ENCODE measurements at places on chromosomes 4 and X.
A peak's percentile ranks its signal among the peaks of the same experiment; 100 is the strongest.

- no peak for DNase-seq
These were observed 553.8 kb downstream of the CENPC start for GRCh38 chr4:66991521-66991920.

- no peak for DNase-seq
These were observed 62.8 kb downstream of the FHIP1A start for GRCh38 chr4:151471728-151472127.

GRCh38 chrX:81263059-81263458, 61.2 kb downstream of the SH3BGRL start:
- DNase-seq, result no peak

- DNase-seq, result no peak
These were observed 60.9 kb downstream of the SEC24B start for GRCh38 chr4:109494563-109494962.

- no peak for DNase-seq
These were observed 5.1 kb upstream of the CXCL10 start for GRCh38 chr4:76028350-76028765.

GRCh38 chr4:183635741-183636140, 23.2 kb downstream of the RWDD4 start:
- no peak for DNase-seq

DNA sequence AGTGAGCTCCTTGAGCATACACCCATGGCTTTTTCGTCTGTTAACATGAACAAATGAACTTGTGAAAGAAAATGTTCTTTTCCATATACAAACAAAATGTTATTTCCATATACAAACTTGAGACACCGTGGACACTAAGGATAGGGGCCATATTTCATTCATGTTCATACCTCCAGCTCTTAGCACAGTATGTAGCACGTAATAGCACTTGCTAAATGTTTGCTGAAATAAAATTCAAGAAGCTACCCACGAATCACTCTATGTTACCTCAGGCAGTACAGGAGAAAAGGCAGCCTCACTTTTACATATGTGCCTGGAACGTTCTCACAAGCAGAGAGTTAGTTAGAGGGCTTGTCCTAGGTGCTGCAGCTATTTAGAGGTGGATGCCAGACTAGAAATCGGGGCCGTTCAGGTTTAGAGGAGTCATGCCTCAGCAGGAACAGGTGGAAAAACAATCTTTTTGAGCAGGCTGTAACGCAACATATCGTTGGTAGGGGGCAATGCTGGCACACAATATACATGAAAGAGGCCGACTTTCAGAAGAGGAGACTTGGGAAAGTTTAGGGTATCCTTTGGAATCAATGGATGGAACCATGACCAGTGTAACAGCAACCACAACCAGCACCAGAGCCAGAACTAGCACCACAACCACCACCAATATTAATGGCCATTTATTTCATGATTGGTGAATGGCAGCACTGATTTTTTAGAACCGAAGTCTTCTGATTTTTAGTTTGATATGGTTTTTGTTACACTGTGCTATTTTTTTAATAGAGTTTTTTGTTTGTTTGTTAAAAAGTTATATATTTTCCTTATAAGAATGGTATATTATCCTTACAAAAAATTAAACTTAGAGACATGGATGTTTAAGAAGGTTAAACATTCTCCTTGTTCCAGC, 14.8 kb upstream of the PAQR3 start:
- DNase-seq, result no peak

DNA sequence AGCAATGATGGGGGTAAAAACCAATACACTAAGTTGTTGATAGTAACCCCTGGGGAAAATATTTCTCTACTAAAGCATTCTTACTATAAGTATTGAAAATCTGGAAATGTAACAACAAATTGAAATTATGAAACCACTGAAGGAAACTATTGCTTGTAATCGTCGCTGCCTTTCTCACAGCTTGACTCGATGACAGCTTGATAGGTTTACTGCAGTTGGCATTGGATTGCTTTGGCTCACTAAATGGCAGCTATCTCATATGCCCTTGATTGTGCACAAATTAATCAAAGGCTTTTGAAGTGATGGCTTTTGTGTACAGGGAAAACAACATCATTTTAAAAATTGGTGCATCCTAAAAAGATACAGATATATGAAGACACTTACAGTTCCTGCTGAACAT, 419.6 kb upstream of the TENM3 start:
- no peak for DNase-seq

GRCh38 chr4:173045571-173045970, 123.0 kb upstream of the GALNT7 start:
- DNase-seq, result no peak

- DNase-seq, result peak; percentile 41
These were observed 16.2 kb downstream of the CTAG1B start for GRCh38 chrX:154602766-154603437.

DNA sequence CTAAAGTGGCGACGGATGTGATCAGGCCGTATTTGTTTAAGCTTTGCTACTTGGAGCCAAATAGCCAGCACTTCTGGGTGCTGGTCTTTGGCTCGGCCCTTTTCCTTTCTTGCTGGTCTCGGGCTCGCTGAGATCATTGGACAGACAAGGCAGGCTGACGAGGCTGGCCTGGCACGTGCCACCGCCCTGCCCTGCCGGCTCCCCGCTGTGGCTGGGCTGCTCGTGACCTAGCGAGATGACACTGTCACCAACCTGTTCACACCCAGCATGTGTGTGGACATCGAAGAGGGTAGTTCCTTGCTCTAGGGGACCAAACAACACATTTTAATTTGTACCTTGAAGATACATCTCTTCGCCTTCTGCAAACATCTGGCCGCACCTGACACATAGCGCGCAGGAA, 98.0 kb downstream of the ABLIM2 start:
- DNase-seq, result no peak

DNA sequence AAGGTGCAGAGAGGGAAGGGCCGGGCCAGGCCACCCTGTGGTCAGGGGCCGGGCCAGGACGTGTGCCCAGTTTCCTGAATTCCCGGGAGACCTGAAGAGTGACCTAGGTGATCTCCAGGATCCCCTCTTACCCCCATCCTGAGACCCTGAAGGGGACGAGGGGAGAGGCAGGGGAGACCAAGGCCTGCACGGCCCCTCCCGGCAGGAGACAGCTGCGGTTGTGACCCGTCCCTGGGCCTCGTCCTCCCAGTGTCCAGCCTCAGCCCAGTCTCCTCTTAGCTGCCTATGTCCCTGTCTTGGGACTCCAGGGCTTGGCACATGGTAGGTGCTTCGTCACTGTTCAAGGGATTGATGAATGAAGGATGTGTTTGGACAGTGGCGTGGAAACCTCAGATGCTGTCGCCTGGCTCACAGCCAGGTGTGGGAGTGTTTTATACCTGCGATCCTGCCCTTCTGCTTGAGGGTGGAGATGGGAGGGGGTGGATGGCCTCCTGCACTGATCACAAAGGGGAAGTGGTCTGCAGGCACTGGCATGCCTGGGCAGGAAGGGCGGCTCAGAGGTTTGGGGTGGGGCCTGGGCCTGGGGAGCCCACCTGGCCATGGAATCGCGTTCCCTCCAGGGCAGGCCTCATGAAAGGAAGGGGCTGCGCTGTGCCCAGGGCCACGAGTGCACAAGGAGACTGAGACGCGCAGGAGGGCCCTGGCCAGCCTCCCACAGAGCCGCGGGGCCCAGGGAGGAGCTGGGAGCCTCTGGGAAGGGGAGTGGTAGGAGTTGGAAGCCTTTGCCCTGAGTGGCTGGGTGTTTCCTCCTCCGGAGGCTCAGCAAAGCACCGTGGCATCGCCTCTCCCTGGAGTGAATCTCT, 6.9 kb downstream of the SH3TC1 start:
- no peak for DNase-seq

DNA sequence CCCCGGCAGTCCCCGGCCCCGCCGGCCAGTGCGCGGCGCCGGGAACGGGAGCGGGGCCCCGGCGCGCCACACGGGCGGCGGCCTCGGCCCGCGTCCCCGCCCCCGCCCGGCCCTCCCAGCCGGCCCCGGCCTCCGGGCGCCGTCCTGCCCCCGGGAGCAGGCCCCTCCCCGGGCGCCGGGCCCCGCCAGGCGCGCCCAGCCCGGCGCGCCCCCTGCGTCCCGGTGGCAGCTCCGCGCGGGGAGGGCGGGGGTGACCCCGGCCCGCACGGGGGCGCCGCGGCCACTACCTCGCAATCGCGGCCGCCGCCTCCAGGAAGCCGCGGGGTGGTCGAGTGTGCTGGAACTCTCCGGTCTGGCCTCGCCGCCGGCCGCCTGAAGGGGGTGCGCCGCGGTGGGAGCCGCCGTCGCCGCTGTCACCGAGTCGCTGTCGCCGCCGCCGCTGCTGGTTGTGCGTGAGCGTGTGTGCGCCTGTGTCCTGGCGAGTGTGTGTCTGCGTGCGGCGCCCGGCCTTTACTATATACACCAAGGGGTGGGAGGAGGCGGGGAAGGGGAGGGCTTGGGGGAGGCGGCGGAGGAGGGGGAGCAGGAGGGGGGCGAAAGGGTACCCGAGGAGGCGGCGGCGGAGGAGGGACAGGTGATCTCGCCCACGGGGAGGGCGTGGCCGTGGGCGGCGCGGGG, at the start of gene RAI2:
RAI2 (minus strand) TSS at position 488 of the 678 bp plus-strand sequence. CDS start 59,288 bp downstream, outside the sequence.
- no peak for DNase-seq

GRCh38 chr4:3526456-3526855, 5.8 kb downstream of the LRPAP1 start:
- no peak for DNase-seq

DNA sequence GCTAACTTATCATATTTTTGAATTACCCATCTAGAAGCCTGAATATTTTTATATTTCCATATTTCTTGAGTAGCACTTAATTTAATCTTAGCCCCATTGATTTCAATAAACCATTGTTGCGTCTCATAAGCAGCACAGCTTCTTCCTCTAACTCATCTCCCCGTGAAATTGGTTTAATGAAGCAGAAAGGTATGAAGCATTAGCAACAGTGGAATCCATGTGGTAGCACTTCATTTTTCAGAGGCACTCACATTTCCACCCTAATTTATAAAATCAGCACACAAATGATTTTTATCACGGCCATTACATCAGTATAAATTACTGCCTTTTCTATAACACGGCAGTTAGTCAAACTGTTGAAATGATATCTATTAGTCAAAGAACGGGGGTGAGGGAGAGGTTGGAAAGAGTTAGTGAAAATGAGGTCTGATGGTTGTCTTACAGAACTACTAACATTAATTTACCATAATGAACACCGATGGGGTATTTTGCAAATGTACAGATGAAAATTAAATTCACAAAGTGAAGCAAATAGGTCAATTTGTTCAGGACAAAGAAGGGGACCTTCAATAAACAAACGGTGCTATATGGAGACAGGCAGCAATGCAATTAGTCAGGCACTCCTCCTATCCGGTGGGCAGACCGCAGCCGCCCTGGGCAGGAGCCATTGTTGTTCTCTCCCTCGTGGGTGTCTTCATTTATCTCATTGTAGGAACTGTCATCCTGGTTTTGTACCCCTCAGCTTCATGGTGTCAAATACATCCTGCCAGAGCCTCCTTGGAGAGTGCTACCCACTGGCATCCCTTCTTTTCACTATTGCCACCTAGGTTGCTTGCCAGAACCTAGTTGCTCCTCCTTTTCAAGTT, 205.7 kb downstream of the SOX3 start:
- DNase-seq, result no peak

- no peak for DNase-seq
These were observed 7.2 kb upstream of the PPEF2 start for GRCh38 chr4:75909405-75909804.

DNA sequence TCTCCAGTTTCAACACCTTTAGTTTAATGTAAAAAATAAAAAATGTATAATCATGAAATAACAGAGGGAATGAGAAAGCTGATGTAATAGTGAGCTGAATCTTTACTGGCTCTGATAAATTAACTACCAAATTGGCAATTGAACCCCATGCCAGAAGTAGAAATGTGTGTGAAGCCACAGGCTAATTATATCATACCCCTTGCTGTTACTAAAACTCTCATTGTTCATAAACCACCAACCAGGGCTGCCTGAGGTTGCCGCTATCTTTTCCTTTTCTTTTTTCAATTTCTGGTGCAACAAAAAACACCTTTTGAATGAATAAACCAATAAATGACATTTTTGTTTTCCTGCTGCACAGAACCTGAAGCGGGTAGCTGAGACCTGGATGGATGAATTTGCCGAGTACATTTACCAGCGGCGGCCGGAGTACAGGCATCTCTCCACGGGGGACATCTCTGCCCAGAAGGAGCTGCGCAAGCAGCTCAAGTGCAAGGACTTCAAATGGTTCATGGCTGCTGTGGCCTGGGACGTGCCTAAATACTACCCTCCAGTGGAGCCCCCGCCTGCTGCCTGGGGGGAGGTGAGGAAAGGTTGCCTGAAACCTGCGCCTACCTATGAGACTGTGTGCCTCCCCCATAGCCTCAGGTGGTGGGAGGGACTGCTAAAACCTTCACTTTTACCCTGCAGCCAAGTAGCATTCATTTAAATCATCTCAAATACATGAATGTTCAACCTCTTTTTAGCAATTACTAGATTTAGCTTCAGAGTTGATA, 216.7 kb upstream of the GALNT7 start:
- DNase-seq, result no peak

GRCh38 chr4:185654965-185655554, 119.8 kb upstream of the PDLIM3 start:
- no peak for DNase-seq

DNA sequence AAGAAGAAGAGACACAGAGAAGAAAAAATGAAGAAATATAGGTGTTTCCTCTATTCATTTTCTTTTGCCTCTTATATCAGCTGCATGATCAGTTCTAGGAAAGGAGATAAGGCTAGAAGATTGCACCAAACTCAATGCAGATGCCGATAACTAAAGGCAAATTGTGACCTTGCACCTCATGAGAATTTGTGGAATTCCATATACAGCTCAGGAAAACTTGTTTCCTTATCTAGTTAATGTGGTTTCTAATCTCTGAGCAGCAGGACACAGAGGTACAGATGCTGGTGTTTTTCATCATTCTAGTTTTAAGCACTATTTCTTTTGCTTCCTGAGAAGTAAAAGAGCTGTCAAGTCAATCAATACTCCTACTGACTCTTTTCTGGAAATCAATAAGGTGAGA, 104.6 kb upstream of the NWD2 start:
- no peak for DNase-seq
